Thoracic aorta (tissue), 2 donors: ENCODE measurements at places on chromosomes 5 and 9. TPM values are rescaled to one million over a fixed set of nuclear protein-coding genes. Genes with fewer than 3 reads are reported as not detected.

Gene ADGRD2
- total RNA-seq: not detected

Gene ANKRD34B
- not detected for total RNA-seq

Gene PRR16
- total RNA-seq: 25.5 TPM

Gene BAG1
- 30.6 TPM for total RNA-seq

Gene IL13
- total RNA-seq: not detected

Gene HAVCR1
- total RNA-seq: 6.9 TPM

Gene GDA
- total RNA-seq: not detected

Gene TAF11L10
- not detected for total RNA-seq

Gene ANKRD33B
- 5.7 TPM for total RNA-seq

Gene DUSP1
- total RNA-seq: 813 TPM

Gene NEUROG1
- total RNA-seq: not detected

Gene GNPDA1
- 26.5 TPM for total RNA-seq

Gene ALDH1B1
- total RNA-seq: 229 TPM

Gene OSMR
- 190 TPM for total RNA-seq

Gene CA9
- total RNA-seq: not detected

Gene IL6ST
- total RNA-seq: 490 TPM

Gene PLAC8L1
- not detected for total RNA-seq

Gene SMIM32
- not detected for total RNA-seq

Gene TTC23L
- not detected for total RNA-seq

Gene PCDHGA4
- 11.4 TPM for total RNA-seq

Gene ARHGEF28
- 40.8 TPM for total RNA-seq

Gene ACSL6
- total RNA-seq: 1.6 TPM

Gene C5orf52
- total RNA-seq: not detected

Gene SLC6A19
- not detected for total RNA-seq

Gene TTF1
- total RNA-seq: 11.8 TPM

Gene SPATA31A3
- total RNA-seq: not detected

Gene F2RL2
- 13.7 TPM for total RNA-seq

Gene PCDHA4
- total RNA-seq: 0.81 TPM

Gene CYLC2
- total RNA-seq: not detected
